Osteoblast (primary cell): ENCODE measurements at places on chromosomes 6 and 20. TPM values are rescaled to one million over a fixed set of nuclear protein-coding genes. Genes with fewer than 3 reads are reported as not detected.
A peak's percentile ranks its signal among the peaks of the same experiment; 100 is the strongest.

CUTA gene
- total RNA-seq, result 89.3 and 122 TPM in 2 replicates

DNA sequence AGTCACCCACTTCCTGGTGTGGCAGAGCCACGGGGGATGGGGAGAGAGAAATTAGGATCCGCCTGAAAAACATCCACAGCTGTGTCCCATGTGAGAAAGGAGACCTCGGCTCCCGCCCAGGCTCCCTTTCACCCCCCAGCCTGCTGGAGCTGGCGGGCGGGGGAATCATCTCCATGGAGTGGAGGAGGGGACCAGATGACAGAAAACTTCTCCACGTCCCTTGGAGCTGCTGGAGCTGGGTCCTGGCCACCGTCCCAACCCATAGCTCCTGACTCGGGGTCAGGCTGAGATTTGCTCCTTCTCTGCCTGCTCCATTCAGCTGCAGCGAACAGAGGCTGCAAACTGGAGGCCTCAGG lies 113.8 kb downstream of the CEBPB start:
- peak; percentile 73 for DNase-seq

DNA sequence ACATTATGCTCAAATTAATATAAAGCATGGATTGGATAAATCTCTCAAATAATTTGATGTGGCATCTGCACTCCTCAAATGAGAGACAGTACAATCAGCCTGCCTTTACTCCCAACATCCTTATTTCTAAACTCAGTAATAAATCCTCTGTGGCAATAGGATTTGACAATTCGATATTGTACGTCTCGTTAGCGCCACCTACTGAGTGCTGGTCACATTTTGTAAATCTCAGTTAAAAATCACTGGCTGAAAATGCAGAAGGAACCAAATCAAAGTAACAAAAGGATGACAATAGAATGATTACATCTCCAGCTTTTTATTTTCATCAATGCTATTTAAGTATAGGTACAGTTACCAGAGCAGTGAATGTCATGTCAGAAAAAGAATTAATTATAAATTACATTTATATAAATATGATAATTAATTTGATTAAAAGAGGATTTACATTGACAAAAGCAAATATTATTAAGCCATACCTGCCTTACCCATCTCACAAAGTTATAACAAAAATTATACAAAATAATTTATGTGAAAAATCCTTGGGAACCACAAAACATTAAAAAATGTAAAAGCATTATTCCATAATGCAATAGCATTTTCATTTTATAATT lies 20.2 kb upstream of the GJE1 start:
- no peak for DNase-seq

DNA sequence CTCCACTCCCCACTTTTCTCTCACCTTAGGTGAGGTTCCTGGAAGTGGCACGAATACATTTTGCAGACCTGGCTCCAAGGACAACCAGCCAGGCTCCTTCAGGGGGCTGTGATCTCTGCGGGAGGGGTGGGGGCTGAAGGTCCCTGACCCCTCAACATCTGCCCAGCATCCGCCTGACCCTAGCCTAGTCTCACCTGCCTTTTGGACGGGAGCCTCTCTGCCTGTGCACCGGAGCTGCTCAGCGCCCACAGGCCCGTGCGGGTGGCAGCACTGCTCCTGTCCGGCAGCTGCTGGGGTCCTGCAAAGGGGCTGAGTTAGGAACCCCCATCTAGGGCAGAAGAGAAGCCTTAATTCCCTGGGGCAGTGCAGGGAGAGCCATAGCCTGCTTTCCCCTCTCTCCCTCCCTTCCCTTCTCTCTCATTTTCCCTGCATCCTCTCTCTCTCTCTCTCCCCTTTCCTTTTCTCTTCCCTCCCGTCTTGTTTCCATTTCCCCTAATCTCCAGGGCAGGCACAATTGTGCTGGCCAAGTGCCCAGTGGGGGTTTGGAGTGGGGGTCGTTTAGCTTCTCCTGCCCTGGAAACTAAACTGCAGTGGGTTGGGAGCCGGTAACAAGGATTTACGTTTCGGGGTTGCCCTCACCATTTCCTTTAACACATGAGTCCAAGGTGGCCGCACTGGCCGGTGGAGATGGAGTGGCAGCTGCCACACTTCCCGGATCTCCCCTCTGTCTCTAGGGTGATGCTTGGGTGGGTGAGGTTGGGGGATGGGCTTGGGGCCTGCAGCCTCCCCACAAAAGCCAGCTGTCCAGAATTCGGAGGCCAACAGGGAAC lies 54.1 kb downstream of the CTCFL start:
- peak; percentile 43 for DNase-seq

RAET1L gene
- not detected in 2 replicates for total RNA-seq

CCN2 gene
- total RNA-seq, result 221 and 272 TPM in 2 replicates

ANKRD66 gene
- total RNA-seq, result not detected in 2 replicates

- peak; percentile 73 for DNase-seq
Measured at GRCh38 chr6:27188885-27189418, 58.5 kb upstream of the PRSS16 start.

DNA sequence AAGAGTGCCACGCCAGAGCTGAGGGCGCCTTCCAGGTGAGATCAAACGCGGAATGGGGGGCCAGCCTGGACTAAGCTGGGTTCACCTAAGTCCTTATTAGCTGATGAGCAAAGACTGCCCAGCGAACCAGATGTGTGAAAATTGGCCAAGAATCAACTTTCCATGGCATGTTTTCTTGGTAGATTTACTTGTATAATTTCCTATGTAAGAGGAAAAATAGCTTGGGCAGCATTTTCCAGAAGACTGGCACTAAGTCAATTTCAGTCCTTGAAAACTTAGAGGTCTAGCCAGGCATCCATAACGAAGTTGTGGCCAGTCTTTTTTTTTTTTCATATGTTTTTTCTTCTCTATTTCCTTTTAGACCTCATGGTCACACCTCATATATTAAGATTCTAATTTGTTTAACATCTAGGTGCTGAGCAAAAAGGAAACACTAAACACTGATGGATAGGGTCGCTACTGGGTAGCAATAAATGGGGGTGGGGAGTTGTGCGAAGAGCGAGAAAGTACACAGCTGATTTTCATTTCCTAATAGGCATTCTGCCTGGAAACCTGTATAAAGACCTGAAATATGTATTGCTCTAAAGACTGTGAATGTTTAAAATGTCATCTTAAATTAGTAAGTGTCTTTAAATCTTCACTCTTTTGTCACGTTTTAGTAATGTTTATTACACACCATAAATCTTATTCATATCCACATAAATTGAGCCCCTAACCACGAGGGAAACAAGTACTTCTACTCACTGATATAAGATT lies 188.8 kb downstream of the CD83 start:
- DNase-seq, result no peak

DNA sequence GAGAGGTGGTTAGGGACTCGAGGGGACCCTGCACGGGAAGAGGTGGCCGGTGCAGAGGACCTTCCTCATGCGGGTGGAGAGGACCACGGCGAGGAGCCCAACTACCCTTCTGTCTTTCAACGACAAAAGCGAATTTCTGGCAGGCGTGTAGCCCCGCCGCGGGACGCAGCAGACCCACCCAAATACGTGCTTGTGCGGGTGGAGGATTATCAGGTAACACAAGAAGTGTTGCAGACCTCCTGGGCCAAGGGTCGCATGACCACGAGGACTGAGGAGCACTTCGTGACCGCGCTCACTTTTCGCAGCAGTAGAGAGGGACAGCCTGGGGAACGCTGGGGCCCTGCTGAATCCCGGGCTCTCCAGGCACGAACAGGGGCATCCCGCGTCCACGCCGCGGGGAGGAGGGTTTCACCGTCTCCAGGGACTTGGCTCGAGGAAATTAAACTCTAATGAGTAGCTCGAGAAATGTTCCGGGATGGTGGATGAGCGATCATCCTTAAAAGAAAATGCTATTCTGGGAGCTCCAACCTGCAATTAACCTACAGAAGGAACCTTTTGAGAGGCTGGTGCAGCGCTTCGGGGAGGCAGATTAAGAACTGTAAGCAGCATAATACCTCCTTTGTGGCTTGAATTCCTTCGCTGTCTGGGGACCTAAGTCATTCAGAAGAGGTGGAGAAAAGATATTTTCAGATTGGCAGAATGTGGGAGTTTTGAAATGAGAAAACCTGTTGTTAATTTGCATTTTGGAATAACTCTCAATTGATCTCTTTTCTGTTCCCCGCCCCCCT lies 804 bp downstream of the C6orf141 start:
- no peak for DNase-seq

DNA sequence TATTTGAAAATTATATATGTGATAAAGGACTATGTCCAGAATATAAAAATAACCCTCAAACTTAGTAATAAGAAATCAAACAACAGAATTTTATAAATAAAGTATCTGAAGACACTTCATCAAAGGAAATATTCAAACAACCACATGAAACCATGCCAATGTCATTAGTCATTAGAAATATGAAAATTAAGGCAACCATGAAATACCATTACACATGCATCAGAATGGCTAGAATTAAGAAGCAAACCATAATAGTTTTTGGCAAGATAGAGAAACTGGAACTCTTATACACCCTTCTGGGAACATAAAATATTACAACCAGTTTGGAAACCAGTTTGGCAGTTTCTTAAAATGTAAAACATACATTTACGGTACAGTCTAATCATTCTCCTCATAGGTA lies 137.2 kb upstream of the ADGRB3 start:
- no peak for DNase-seq

OXT gene
- total RNA-seq, result not detected in 2 replicates

DNA sequence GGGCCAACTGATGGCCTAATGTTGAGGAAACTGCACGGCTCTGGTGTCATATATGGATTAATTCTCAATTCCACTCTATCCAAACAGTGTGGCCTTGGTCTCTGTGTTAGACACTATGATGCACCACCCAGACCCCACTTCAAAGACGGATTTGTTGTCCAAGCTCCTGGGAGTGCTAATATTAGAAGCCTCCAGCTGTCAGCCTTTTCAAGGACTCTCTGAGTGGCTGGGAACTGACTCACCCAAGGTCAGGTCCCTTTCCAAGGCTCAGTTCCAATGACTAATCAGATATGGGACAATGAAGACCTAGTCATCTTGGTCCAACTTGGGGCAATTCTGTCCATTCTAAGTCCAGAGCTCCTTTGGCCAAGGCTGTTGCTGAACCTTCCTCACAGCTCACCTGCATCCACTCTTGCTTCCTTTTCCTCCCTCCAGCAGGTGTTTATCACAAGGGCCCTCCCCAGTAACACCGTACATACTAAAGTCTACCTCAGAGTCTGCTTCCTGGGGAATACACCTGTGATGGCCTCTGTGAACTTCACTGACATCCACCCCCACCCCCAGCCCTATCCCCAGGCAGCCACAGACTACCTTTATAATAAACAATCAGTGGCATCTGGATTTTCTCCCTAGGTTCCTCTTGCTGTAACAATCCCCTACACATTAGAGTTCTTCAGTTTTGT lies 7.2 kb upstream of the IL20RA start:
- DNase-seq, result no peak

DNA sequence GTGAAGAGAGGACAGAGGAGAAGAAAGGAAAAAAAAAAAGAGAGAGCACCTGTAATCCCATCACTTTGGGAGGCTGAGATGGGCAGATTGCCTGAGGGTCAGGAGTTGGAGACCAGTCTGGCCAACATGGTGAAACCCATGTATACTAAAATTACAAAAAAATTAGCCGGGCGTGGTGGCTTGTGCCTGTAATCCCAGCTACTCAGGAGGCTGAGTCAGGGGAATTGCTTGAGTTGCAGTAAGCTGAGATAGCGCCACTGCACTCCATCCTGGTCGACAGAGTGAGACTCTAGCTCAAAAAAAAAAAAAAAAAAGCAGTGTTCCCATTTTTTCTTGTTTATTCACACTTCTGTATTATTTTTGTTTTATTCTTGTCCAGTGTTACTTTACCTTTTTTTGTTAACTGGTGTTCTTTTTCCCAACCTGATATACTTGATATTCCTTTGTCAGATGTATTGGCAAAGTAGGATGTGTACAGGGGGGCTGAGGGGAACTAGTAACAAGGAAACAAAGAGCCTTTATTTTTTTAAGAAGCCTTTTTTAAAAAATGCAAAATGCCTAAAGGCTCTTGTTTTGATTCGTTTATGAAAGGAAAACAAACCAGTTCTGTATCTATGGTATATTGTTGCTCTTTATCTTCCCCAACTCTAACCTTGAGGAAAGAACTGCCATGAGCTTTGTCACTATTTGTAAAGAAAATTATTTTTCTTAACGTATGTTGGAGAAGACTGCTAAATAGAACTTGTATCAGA lies 22.3 kb downstream of the COL19A1 start:
- no peak for DNase-seq

GRCh38 chr20:1588533-1589460 lies 31.0 kb downstream of the SIRPB1 start:
- no peak for DNase-seq

GRCh38 chr6:161694995-161695394 lies 421.1 kb upstream of the AGPAT4 start:
- no peak for DNase-seq

CD109 gene
- total RNA-seq, result 85.5 and 93.4 TPM in 2 replicates

PACRG gene
- 0.59 and 1.4 TPM in 2 replicates for total RNA-seq

DNA sequence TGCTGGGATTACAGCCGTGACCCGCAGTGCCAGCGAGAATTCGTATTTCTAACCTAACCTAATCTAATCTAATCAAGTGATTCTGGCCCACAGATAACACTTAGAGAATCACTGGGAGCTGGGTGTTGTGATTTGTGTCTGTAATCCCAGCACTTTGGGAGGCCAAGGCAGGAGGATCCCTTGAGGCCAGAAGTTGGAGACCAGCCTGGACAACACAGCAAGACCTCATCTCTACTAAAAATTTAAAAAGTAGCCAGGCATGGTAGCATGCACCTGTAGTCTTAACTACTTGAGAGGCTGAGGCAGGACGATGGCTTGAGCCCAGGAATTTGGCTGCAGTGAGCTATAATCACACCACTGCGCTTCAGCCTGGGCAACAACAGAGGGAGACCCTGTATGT lies 21.4 kb upstream of the NCOA3 start:
- DNase-seq, result no peak

FOXS1 gene
- under 0.01 and 0.36 TPM in 2 replicates for total RNA-seq

- no peak for DNase-seq
Measured at GRCh38 chr6:15184441-15184861, 61.4 kb upstream of the JARID2 start.

- DNase-seq, result peak; percentile 22
Measured at GRCh38 chr20:38293491-38294065, 10.4 kb upstream of the BPI start.

DNA sequence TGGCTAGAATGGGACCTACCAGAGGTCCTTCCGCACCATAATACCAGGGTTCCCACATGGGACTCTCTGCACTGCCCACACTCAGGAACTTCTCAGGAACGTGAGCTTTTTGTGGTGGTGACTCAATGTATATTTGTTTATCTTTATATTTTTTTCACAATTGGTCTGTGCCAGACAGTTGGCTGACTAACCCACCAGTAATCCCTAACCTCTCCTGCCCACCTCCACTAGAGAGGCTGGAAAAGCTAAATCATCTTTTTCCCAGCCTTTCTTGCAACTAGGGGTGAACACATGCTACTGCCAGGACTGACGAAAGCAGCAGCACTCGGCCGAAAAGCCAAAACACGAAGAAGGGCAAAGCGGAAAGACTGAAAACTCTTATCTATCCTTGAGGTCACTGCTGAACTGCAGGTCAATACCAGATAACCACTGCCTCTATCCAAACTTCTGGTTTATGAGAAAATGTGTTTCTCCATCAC lies 112.9 kb downstream of the TRERF1 start:
- DNase-seq, result peak; percentile 97

GRCh38 chr6:5632348-5632935 lies 371.1 kb downstream of the FARS2 start:
- no peak for DNase-seq
